ENCODE measurements at places on chromosomes 12 and 14. TPM values are rescaled to one million over a fixed set of nuclear protein-coding genes. Genes with fewer than 3 reads are reported as not detected.

Gene EML1
- total RNA-seq = 26.1 TPM

DNA sequence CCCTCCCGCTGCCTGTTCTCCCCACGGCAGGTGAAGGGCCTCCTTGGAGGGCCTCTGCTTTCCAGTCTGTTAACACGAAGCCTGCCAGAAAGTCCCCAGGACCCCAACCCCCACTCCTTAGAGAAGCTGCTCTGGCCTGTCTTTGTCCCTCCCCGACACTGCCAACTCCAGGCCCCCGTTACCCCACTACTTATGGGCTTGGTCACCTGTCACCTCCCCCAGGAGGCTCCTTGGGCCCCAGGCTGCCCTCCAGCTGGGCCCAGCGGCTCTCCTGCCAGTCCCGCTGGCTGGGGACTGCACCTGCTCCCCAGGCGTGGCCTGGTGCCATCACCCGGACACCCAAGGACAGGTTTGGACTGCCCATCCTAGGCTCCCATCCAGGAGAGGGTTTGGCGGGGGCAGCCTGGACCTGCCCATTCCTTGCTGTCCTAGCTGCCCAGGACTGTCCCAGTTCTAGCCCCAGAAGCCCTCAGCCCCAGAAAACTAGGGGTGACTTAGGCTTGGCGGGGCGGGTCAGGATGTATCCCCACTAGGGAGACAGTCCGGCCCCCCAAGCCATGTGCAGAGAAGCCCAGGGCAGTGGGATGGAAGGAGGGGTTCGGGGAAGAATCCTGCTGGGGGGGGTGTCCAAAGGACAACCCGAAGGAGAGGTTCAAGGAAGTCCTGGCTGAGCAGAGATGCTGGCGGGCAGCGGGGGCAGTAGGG lies 155.7 kb upstream of the C14orf180 start:
- no peak for DNase-seq

DNA sequence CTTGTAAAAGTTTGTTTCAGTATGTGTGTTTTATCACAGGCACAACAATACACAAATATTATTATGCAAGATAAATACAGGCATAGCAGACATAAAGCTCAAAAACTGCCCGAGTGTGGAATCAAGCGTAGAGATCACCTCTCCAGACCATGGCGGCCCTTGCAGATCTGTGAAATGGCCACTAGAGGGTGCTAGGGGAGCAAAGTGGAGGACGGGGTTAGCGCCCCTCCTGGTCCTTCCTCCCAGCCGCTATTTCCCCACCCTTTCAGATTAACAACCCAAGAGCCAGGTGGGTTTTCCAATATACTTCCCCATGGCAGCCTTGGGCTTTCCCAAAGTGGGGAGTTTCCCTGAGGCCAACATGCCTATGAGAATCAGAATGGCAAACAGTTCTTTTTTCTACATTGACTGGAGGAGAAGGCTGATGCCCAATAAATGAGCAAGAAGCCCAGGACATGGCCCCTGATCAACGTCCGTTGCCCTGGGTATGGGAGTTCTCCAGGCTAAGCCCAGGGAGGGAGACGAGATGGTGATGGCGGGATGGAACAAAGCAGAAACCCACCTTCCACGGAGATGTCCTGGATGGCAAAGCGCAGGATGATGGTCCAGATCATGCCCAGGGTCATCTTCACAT lies 67.4 kb downstream of the ACTN1 start:
- peak; percentile 50 for DNase-seq

- no peak for DNase-seq
Observed at GRCh38 chr12:12821975-12822374, 8.8 kb downstream of the DDX47 start.

GRCh38 chr14:90019824-90020523 lies 41.8 kb upstream of the KCNK13 start:
- DNase-seq = no peak

DNA sequence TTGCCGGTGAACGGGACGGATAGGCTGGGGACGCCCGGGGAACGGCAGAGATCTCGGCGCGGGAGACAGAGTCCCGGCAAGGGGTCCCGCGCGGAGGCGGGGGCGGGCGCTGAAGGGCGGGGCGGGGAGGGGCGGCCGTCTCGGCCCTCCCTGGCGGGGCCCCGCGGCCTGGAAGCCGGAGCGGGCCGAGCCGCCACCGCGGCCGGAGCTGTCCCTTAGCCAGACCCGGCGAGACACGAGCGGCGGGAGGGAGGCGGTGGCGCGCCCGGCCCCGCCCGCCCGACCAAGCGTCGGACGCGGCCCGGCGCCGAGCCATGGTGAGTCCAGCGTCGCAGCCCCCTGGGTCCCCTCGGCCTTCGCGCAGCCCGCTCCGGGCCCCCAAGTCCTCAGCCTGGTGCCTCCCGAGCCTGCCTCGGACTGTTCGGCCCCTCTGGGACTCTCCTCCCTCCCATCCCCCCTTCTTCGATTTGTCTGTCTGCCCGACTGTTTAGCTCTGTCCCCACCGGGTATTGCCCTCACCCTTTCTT lies at the start of gene ARHGEF40:
Gene ARHGEF40 (plus strand): TSS at position 222 of the 527 bp plus-strand sequence. CDS start 93 bp downstream, at position 315.
- DNase-seq = no peak

DNA sequence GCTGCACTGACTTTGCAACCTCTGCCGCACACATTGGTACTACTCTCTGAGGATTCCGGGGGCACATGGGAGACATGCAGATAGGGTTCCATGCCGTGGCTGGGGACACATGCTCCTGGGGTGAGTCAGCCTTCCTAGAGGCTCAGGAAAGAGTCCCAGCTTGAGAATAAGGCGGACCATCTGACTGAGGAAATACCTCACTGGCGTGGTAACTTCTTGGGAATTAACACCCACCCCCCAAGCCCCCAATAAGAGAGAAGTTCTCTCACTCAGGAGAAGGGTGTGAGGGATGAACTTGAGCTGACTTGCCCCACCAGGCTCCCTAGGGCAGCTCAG lies 23.2 kb downstream of the PLXNC1 start:
- no peak for DNase-seq

DNA sequence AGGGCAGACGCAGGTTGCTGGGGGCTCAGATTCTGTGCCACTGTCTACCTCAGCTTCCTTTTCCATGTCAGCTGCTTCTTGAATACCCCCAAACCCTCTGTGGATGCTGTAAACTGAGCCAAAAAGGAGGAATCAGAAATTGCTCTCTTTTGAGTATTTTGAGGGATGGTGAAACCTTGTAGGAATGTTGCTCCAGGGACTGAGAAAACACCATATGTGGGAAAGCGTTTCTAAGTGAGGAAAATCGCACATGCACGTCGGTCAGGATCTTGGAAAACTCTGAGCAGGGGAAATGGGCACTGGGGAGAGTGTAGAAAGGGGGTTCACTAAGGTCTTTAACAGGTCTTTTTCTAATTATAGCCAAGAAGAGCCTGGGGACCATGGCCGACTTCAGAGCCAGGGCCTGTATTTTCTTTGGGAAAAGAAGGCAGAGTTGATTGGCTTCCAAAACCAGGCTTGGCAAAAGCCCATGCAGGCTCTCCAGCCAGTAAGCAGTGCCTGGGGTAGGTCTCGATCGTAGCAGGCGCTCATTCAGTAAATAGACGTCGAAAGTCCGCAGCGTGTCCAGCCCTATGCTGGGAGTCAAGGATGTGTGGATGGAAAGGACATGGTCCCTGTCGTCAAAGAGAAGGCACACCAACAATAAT lies 58.0 kb downstream of the NTF3 start:
- DNase-seq = no peak

GRCh38 chr14:95619785-95620417 lies 66.3 kb upstream of the TCL1B start:
- no peak for DNase-seq

DNA sequence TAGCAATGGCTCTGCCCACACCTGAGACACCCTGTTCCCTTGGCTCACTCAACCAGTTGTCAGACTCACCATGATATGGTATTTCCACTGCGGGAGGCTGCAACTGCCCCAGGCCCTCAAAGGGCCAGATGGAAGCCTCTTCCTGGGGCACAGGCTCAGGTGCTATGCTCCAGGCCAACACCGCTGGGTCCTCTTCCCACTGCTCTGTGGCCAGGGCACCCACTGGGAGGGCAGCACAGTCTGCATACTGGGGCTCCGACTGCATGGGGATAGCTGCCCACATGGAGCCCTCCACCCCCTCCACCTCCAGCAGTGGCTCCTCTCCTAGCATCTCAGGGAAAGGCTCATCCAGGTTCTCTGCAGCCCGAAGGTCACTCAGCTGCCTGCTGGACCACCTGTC lies 3.7 kb downstream of the ANGEL1 start:
- no peak for DNase-seq

Gene RASAL1
- total RNA-seq = 1.3 TPM

DNA sequence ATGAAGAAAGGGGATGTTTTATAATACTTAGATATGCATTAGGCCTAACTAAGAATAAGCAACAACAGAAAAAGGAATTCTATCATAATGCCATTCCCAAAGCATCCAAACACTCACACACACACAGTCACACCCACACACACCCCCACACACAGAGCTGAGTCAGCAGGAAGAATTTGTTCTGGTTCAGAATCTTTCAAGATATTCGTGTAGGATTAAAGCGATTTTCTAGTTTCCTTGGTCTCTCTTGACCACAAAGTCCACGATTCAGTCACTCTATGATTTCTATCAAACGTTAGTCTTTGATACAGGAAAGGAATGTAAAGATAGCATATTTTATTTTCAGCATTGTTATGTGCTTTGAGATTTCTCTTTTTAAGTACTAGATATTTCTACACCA lies 382.6 kb upstream of the DCN start:
- no peak for DNase-seq

DNA sequence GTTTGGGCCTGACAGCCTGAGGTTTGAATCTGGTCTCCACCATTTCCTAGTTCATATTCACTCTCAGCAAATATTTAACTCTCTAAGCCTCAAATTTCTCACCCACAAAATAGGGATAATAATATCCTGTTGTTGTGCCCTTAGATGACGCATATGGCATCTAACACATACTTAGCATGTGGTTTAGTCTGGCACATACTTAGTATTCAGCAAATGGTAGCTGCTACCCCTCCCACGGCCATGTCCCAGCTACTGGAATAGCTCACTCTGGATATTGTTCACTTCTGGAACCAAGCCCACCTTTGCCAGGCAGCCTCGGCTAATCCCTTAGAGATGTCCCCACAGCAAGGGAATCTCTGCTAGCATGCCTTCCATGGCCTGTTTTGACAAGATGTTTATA lies 53.3 kb downstream of the BICD1 start:
- no peak for DNase-seq

Gene IAPP
- total RNA-seq = not detected

DNA sequence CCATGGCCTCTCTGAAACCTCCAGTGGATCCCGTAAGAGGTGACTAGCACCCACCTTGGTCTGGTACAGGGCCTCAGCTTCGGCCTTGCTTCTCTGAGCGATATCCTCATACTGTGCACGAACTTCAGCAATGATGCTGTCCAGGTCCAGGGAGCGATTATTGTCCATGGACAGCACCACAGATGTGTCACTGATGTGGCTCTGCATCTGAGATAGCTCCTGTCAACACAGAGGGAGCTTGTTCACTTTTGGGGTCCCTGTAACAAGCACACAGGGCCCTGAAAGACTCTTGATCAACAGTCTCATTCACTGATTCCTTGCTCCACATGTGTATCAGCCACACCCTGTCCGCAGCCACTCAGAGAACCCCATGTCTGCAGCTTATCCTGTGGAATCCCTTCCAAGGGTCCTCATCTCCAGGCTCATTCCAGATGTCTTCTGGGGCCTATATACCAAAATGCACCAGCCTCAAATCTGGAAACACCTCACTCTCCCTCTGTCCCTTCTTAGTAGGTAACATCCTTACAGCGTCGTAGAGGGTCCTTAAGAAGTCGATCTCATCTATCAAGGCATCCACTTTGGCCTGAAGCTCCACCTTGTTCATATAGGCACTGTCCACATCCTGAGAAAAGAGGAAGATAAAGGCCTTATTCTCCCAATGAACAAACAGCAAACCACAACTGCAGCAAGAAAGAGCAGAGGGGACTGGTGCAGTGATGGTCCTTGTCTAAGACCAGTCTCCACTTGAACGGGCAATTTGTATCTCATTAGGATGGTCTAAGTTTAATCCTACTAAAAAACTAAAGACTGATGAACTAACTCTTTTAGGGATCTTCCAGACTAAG lies 3.5 kb downstream of the KRT3 start:
- no peak for DNase-seq

DNA sequence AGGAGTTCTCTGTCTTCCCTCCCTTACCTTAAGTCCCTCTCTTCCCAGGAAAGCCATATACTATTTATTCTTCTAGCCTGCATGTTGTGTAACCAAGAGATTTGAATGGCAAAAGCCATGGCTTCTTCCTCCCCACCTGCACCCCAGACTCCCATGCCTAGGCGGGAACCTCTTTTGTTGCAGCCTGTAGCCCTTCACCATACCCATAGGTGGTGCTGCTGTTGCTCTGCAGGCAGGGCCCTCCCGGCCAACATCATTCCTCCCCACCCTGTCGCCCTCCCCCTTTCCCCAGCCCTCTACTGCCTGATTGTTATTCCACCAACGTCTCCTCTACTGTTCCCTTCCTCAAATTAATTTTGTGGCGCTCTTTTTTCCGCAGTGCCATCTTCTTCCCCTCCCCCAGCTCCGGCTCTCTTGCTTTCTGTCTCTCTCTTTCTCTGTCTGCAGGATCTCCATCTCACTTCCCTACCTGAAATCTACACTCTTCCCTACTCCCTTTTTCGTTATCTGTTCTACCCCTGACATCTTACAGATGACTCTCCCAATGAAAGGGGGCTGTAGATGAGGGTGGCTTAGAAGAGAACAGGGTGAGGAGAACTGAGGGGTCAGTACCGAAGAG lies 13.8 kb downstream of the NGDN start:
- no peak for DNase-seq

GRCh38 chr12:72017054-72017651 lies 78.5 kb downstream of the TPH2 start:
- peak; percentile 33 for DNase-seq

Gene EFCAB11
- 6.4 TPM for total RNA-seq

GRCh38 chr14:76968621-76969063 lies 59.9 kb downstream of the IRF2BPL start:
- DNase-seq = no peak

DNA sequence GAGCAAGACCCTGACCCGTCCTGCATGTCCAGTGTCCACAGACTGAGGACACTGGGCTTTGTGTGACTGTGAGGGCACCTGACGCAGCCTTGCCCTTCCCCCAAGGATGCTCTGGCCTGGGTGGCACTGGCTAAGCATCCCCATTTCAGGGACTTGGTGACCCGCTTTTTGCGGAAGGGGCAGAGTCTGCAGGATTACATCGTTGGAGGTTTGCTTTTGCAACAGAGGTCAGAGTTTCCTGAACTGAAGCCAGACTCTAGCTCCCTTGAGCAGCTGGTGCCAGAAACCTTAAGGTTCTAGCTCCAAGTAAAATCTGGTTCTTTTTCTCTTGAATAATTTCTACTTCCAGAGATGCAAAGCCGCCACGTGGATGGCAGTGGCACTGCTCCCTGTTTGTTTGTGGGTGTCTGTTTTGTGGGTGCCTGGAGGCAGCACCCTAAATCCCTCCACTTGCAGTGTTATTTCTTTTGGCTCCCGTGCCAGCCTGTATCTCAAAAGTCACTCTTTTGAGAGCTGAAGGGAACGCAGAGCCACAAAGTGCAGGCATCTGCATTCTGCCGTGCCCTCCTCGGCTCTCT lies 184.7 kb downstream of the TSPAN9 start:
- DNase-seq = no peak

Gene ABHD12B
- not detected for total RNA-seq

DNA sequence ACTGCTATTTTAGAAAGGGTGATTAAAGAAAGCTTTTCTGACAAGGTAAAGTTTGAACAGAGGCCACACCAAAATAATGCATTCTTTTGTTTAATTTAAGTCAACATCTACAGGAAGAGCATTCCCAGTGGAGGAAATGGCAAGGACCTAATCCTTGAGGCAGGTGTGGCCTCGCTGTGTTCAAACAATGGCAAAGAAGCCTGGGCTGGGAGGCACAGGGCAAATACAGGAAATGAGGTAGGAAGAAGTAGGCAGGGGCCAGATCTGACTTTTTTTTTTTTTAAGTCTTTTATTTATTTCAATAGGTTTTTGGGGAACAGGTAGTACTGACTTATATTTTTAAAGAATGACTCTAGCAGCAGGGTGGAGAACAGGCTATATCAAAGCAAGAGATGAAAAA lies 53.5 kb downstream of the ARMH4 start:
- no peak for DNase-seq
